Activated CD4-positive, CD25-positive, alpha-beta regulatory T cell treated with anti-CD3 and anti-CD28 coated beads, Interleukin-2, amount 50 U/mL, for 16 hours (primary cell): ENCODE measurements at places on chromosomes 5 and 9.

DNA sequence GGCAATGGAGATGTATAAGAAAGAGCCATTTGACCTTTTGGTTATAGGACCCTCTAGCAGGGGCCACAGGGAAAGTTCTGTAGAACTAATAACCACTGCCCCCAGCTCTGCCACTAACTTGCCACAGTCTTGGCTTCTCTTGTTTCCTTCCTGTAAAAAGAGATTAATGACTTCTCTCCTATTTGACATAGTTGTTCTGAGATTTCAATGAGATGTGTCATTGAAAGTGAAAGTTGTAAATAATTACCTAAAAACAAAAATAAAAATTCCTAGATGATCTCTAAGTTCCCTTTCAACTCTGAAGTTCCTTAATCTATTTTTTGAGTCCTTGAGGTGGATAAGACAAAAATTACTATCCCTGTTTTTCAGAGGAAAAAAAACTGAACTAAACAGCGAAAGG lies 1.4 kb upstream of the KIF12 start:
- no peak for DNase-seq

GRCh38 chr5:35561396-35561795 lies 56.3 kb upstream of the SPEF2 start:
- no peak for DNase-seq

GRCh38 chr5:179825655-179826182 lies 5.0 kb downstream of the SQSTM1 start:
- DNase-seq = no peak

DNA sequence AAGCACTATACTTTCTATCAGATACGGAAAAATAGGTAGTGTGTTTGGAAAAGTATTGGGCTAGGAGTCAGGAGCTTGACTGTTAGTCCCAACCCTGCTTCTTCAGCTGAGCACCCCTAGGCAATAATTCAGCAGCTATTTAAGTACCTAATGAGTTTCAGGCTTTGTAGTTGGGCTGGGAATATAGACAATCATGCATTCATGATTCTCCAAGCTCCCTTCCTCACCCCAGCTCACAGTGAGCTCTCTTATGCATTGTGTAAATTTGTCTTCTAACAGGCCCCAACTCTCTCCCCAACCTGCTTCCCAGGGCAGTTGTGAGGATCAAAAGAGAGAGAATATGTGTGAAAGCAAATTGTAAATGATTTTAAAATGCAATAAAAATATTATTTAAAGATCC lies 201.2 kb downstream of the MSX2 start:
- DNase-seq = no peak

DNA sequence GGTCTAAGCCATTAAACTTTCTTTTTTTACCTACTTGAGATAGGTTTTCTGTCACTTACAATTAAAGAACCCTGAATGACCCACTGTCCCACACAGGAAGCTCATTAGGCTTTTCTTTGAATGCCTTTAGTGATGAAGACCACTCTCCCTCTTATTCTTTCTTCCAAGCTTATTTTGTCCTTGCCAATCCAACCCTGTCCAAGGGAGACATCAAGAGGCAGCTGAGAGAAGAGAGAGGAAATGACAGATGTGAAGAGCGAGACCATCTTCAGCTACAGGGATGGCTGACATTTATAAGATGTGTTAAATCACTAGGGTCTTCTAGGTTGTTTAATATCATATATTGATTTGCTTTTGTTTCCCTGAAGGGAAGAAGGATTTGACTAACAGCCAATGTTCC lies 133.5 kb downstream of the FAM114A2 start:
- DNase-seq = no peak

DNA sequence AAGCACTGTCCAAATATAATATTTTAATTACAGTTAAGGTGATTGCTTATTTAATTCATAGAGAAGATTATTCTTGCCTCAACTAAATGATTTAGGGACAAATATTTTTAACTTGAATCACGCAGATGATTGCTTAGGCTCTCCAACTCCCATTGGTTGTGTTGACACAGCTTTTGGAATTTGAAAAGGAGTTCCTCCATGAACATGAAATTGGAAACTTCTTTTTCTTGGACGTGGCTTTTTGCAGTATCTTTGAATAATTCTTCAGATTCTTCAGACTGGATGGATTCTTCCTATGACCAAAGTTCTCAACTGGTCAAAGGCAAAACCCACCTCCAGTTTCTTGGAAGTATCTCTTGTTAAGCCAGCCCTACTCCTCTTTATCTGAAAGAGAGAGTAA lies 456.4 kb upstream of the KLF4 start:
- no peak for DNase-seq

DNA sequence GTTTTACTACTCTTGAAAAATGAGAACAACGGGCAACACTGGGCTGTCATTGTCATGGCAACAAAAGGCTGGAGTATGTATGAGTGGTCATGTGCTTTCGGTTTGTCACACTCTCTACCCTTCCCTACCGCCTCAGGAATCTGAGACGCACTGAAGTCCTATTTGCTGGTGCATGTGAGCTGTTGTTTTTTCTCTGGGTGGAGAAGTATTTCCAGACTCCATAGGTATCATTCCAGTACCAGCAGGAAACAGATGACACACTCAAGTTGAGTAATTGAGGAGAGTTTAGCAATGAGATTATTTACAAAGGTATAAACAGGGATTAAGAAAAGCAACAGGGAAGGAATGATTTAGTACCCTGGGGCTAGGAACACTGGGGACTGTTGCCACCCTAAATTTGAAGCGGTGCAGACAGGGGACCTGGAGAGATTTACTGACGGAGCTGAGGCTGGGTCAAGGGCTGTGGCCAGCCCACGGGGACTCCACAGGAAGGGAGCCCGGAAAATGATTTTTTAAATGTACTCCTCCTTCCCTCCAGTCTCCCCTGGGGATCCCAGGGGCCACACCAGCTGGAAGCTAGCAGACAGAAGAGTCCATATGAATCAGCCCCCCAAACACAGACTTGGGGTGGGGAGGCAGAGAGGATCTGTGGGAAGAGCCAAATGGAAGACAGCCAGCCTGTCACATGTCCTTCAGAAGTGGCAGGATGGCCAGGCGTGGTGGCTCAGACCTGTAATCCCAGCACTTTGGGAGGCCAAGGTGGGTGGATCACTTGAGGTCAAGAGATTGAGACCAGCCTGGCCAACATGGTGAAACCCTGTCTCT lies 13.2 kb upstream of the ZBTB43 start:
- no peak for DNase-seq

DNA sequence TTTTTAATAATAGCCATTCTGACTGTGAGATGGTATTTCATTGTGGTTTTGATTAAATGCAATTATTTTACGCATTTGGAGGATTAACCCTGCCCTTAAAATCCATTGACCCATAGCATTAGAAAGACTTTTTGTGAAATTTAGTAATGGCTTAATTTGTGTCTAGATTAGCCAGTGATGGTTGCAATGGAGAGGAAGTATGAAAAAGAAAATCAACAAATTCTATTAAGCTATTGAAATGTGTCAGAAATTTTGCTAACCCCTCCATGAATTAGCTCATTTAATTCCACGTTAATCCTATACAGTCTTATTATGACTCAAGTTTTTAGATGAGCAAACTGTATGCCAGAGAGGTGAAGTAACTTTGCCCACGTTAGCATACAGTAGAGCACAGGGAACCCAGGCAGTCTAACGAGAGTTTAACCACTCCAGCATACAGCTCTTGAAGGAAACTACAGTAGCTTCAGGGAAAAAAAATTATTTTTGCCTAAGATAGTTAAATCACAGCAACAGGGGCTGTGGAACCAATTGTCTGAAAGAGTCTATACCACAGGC lies 158.2 kb upstream of the PPP2R2B start:
- no peak for DNase-seq

DNA sequence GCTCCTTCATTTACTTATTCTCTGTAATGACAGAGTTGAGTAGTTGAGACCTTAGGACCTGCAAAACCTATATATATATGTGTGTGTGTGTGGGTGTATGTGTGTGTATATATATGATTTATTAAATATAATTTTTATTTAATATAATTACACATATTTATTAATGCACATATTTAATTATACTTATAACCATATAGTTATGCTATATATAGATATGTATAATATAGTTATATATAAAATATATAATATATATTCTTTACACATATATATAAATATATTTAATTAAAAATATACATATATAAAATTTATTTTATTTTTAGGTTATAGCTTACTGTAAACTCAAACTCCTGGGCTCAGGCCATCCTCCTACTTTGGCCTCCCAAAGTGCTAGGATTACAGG lies 23.7 kb downstream of the ACER2 start:
- no peak for DNase-seq

DNA sequence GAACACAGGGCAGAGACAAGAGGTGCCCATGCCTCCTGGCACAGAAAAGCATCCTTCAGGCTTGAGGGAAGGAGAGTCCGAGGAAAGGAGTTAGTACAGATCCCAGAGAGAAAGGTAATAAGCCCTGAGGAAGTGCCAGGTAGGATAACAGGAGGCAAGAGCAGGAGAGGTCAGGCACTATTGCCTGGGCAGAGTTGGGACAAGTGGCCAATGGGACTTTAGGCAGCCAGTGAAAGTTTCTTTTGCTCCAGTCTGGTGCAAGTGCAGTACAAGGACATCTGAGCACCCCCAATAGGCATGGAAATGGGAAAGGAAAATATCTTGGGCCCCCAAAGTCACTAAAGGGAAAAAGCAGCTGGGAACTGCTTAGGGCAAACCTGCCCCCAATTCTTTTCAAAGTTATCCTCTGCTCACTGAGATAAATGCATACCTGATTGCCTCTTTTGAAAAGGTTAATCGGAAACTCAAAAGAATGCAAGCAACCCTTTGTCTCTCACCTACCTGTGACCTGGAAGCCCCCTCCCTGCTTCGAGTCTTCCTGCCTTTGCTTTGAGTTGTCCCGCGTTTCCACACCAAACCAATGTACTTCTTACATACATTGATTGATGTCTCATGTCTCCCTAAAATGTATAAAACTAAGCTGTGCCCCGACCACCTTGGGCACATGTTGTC lies 46.5 kb downstream of the ELOVL7 start:
- no peak for DNase-seq

DNA sequence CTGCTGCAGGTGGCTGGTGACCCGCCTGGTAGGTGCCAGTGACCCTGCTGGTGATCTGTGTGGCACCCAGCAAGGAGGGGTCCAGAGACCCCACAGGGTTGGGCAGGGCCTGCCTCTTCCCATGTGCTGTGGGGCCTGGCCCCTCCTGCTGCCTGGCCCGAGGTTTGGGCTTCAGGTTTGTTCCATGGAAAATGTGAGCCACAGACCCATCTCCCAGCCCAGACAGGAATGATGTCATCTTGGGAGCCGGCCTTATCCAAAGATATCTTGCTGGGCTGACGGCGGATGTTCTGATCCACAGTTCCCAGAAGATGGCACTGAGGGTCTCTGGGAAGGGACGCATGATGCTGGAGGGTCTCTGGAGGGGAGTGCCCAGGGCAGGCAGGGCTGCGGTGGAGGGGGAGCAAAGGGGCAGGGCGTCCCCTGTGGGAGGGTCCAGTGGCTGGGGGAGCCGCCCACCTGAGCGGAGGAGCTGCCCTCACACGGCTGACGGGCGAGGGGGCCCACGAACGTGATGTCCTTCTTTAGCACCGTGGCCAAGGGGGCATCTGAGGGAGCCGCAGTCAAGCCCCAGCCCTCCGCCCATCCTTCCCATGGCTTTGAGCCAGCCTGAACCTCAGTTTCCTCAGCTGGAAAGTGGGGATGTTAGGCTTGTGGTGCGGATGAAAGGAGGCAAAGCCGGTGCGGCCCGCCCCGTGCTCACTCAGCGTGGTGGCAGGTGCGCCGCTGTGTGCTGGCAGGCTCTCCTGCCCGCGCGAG lies 68.1 kb downstream of the COL5A1 start:
- no peak for DNase-seq

GRCh38 chr5:131156385-131156784 lies 8.7 kb downstream of the HINT1 start:
- no peak for DNase-seq

DNA sequence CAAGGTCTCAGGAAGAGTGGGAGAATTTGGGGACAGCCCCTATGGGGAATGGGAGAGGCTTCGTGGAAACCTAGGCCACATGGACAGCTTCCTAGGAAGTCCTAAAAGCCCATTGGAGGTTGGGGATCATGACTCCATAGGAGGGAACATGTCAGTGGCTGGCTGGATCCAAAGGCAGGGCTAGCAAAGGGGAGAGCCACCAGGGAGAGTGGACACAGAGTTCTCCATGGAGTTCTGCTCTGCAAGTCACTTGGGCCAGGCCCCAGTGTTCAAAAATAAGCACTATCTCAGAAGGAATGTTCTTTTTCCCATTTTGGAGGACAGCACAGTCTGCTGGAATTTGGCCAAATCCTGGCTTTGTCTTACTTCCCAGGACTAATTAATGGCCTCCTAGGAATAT lies 140.6 kb upstream of the RAD23B start:
- no peak for DNase-seq

- DNase-seq = no peak
These were observed 16.7 kb upstream of the SLCO4C1 start for GRCh38 chr5:102312586-102313370.

DNA sequence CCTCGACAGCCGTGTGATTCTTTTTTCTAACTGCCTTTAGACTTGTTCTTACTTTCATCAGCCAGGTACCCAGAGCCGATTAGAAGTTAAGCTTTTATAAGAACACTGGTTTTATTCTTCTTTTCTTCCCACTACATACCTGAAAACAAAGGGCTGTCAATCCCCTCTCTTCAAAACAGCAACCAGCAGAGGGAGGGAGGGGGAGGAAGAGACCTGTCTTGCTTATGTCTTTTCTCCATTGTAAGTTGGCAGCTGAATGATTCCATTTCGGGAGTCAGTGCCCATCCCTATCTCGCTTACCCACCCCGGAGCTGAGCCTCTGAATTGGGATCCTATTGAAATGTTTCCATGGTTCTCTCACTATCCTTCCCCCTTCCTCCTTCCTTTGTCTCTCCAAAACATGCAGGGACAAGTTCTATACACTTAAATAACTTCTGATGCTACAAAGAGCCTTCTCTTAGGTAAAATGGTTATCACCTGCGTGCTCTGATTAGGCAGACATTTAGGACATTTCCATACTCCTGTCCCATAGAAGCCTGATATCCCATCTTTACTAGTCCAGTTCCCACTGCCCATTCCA lies 83.9 kb upstream of the WWC1 start:
- DNase-seq = no peak

DNA sequence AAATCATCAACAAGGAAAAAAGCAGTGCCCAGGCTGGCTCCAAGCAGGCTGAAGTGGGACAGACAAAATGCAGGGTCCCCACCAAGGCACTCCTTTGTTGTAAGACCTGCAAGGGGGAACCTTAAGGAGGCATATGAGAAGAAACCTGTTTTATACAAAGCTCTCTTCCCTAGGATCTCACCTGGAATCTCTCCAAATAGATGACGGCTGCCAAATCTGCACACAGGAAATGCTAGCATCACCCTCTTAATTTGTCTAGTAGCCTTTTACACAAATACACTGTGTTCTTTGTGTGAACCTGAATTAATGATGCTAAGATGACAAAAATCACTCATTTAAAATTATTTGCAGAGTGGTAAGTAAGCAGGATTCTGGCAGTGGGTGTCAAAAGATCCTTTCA lies 280.2 kb downstream of the SPOCK1 start:
- no peak for DNase-seq

DNA sequence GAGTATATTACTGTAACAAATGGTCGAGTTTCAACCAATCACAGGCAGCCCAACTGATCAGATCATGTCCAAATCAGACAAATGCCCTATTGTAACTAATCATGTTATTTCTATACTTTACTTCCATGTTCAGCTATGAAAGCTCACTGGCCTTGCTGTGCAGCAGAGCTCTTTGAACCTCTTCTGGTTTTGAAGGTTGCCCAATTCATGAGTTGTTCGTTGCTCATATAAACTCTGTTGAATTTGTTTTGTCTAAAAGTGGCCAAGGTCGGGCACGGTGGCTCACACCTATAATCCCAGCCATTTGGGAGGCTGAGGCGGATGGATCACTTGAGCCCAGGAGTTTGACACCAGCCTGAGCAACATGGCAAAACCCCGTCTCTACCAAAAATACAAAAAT lies 21.6 kb downstream of the PDE6A start:
- no peak for DNase-seq
